ENCODE measurements at places on chromosomes 16 and 17.

- no peak for DNase-seq
Measured at GRCh38 chr17:46264456-46265198, 30.3 kb upstream of the LRRC37A start.

- DNase-seq, result peak; percentile 29
Measured at GRCh38 chr17:1180958-1181752, 1.4 kb upstream of the ABR start.

DNA sequence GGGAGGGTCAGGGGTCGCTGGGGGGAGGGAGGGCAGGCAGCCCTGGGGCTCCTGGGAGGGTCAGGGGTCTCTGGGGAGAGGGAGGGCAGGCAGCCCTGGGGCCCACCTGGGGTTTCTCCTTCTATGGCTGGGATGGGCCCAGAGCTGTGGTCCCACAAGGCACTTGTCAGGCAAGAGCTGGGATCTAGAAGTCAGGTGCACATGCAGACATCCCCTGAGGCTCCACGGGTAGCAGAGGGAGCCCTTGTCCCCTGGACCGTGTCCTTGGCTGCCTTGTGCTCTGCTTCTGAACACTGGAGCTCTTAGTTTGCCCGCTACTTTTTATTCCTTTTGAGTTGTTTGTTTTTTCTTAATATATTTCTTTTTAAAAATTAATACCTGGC, 1.8 kb downstream of the TUBB3 start:
- no peak for DNase-seq

DNA sequence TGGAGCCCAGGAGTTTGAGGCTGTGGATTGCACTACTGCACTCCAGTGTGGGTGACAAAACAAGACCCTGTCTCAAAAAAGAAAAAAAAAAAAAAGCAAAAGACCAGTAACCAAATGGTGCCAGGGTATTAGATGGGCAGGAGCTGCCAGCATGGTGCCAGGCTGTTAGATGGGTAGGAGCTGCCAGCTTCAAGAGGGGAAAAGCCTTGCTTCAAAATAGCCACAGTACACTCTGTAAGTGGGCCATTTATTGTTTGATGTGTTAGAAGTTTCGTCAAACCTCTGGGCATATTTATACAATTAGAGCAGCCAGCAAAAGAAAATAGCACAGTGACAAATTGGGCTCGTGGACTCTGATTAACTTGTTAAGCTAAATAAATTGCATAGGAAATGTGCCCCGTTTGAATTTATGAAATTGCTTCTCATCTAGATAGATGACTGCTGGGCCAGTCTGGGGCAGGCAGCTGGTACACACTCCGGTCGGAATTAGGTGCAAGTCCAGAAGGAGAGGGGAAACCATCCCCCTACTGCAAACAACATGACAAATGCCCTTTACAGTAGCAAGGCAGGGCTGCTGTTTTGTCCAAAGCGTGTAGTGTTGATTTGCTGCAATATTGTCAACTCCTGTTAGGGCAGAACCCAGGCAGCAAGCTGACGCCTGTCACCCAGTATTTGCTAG, 126.3 kb upstream of the IRX3 start:
- no peak for DNase-seq

DNA sequence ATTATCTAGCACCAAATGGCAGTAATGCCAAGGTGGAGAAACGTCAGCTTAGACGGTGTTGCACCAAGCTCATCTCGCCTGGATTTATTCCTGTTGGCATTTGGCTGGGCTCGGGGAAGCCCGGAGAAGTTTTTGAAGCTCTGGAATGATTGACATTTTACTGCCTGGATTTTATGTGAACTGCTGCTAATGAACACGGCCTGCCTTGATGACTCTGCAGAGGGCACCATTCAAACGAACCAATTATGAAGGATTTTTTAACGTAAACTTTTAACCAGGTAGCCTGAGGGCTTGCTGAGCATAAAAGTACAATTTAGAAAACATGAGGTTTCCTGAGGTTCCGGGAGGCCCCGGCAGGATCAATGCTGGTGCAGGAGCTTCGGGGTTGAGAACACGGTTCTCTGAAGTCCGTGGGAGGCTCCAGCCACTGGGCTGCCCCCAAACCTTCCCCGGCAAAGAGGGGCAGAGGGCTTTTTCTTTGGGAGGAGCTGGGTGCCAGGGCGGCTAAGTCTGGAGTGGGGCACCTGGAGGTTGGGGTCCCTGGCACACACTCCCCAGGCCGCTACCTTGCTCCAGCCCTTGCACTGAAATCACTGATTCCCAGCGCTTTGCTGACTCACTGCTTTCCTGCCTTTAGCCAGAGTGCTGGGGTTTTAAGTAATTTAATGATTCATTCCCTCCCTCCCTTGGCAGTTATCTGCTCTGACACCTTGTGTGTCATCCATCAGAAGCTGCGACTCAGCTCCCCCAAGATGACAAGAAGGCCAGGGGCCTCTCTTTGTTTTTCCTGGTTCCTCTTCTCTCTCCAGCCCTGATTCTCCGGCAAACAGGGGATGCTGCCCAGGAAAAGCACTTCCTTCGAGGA, 161.2 kb upstream of the IRX3 start:
- DNase-seq, result no peak

DNA sequence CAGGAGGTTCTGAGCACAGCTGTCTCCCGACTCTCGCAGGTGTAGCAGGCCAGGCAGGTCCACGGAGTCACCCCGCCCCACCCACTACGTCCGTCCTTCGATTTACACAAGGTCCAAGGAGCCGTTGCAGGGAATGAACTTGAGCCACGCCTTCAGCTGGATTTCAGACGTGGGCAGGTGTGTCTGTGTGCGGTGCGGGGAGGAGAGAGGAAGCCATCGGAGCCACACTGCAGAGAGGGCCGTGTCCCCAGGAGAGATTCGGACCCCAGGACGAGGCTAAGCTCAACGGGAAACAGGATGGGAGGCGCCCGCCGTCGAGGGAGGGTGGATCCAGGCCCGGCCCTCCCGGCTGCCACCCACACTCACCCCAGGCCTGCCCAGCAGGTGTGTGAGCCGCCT, 50.3 kb downstream of the RPH3AL start:
- no peak for DNase-seq

DNA sequence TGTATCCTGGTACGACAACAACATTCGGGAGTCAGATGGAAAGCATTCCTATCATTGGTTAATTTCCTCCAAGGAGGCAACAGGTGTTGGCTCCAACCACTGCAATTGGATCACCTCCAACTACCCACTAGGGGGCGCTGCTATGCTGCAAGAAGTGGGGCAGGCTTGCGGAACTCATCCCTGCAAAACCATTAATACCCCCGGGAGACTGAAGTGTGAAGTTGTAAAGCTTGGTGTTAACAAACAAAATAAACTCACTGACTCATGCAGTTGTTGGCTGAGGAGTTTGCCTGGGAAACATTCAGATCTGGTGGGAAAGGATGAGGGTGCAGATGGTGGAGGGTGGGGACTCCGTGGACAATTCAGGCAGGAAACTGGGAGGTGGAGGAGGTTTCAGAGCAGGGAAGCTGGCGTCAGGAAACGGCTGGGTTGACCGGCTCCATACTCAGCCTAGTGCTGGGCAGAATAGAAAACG, 84.9 kb downstream of the HS3ST2 start:
- peak; percentile 67 for DNase-seq

DNA sequence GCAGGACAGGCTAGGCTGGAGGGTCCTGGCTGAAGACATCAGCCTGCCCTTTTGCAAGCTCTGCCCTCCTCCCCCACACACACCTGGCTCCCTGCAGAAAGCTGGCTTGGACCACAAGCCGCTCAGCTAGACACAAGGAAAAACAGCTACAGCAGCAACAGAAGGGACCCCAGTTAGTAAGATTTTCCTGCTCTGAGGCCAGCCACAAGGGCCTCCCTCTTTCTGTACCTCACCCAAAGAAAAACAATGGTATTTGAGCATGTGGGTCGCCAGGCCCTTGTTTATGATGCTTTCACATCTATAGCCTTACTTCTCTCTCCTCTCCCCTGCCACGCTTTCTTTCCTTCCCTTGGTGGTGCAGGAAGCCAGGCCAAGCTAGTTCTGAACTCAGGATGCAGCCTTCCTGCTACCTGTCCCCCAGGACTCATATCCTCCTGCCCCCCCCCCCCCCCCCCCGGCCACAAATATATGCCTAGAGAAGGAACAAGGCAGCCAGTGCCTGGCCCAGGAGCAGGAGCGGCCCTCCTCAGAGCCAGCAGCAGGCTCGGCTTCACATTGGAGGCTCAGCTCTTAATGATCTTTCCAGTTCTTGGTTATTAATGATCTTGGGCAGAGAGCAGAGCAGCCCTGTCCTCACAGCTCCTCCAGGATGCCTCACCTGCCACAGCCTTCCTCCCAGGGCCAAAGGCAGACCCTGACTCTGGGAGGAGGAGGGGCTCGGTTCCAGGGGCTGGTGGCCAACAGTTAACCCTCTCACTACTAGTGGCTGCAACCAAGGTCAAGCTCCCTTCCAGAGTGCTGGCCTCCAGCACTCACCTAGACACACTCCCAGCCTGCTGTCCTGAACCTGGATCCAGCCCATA, 19.5 kb downstream of the GRIN2C start:
- peak; percentile 22 for DNase-seq

GRCh38 chr17:60231234-60231633, 81.5 kb downstream of the CA4 start:
- no peak for DNase-seq

- no peak for DNase-seq
Measured at GRCh38 chr17:78737332-78737731, 44.7 kb downstream of the CYTH1 start.

DNA sequence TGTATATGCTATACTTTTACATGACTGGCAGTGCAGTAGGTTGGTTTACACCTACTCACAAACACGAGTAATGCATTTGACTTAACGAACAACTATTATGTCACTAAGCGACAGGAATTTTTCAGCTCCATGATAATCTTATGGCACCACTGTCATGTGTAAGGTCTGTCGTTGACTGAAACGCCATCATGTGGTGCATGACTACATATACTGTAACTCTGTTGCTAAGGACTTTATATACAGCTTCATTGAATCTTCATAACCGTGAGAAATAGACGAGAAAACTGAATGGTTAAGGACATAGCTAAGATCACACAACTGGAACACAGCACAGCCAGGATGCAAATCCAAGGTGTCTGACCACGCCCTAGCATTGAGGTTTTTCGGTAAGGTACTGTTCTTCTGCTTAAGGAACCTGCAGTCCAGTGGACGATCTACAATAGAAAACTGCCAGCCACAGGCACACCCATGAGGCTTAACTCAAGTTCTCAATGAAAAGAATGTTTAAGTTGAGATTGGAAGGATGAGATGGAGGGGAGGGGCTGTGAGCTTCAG, 3.3 kb downstream of the CFAP20 start:
- DNase-seq, result no peak

- no peak for DNase-seq
Measured at GRCh38 chr17:71934520-71934919, 186.3 kb upstream of the SOX9 start.

- no peak for DNase-seq
Measured at GRCh38 chr17:50631195-50631907, 3.3 kb upstream of the ABCC3 start.

DNA sequence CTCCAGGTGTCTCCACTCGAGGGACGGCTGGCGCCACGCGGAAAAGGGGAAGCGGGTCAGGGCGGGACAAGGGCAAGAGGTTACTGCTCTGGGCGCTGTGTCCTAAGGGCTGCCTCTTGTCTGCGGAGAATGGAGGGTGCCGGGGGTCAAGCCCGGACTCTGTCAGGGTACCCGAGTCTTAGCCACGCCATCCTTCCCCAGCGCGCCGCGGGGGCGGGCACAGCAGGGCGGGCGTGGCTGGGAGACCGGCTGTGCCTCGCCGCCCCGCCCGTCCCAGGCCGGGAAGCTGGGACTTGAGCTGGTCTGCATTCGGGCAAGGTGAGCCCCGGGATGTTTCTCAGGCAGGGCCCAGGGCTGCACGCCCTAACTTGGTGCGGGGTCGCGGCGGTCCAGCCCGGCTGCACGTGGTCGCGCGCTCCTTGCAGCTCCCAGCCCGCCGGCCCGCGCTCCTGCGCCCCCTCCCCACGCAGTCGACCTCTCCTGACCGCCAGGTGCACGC, 6.2 kb upstream of the ACTG1 start:
- peak; percentile 59 for DNase-seq

GRCh38 chr16:57284209-57284951, at the start of gene PLLP:
Gene PLLP (minus strand): TSS chr16:57284672. CDS start chr16:57284540, 132 bp downstream.
- peak; percentile 56 for DNase-seq

DNA sequence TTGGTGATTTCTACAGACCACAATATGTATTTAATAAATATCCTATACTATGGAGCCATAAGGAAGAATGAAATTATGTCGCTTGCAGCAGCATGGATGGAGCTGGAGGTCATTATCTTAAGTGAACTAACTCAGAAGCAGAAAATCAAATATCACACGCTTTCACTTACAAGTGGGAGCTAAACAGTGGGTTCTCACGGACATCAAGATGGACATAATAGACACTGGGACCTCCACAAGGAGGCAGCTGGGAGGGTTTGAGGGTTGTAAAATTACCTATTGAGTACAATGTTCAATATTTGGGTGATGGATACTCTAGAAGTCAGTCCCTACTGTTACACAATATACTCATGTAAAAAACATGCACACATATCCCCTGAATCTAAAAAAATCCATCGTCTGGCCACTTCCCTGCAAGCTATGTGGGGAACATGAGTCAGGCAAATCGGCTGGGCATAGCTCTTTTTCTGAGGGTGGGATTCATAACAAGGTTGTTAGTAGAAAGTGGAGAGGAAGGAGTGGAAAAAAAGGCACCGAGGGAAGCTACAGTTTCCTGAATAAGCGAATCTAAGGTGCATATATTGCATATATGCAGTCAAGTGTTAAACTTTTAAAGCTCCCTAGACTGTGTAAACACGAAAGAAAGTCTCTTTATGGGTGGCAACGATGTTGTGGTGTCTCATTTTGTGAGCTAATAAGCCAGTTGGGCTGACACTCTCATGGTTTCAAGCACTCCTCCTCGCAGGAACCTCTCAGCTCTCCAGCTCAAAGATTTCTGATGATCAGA, 135.2 kb upstream of the CPHXL start:
- DNase-seq, result no peak
